ENCODE measurements at places on chromosomes 5 and 9.
A peak's percentile ranks its signal among the peaks of the same experiment; 100 is the strongest.

- H3K27me3 ChIP-seq: no peaks in the 10 kb centered on the region
- no peaks in the 10 kb centered on the region for H3K36me3 ChIP-seq
- no peak overlapping the region for H3K4me3 ChIP-seq
- H3K27ac ChIP-seq: no peak overlapping the region
Observed at GRCh38 chr5:167835146-167835545, 456.3 kb upstream of the WWC1 start.

DNA sequence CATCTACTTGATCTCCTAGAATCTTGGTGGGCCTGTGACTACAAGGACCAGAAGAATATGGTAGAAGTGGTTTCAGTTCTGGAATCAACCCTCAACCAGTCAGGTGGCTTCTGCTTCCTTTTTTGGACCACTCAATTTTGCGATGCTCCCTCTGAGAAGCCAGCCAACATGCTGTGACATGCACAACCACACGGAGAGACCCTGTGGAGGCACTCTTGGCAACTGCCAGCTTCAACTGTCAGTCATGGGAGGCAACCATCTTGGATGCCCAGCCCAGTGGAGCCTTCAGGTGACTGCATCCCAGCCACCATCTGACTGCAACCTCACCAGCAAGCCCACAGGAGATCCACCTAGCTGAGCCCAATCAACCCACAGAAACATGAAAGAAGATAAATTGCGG is 137.3 kb downstream of the FAM114A2 start:
- H3K27me3 ChIP-seq: no peaks in the 10 kb centered on the region
- no peak for DNase-seq
- H3K36me3 ChIP-seq: no peaks in the 10 kb centered on the region
- H3K27ac ChIP-seq: no peak overlapping the region

DNA sequence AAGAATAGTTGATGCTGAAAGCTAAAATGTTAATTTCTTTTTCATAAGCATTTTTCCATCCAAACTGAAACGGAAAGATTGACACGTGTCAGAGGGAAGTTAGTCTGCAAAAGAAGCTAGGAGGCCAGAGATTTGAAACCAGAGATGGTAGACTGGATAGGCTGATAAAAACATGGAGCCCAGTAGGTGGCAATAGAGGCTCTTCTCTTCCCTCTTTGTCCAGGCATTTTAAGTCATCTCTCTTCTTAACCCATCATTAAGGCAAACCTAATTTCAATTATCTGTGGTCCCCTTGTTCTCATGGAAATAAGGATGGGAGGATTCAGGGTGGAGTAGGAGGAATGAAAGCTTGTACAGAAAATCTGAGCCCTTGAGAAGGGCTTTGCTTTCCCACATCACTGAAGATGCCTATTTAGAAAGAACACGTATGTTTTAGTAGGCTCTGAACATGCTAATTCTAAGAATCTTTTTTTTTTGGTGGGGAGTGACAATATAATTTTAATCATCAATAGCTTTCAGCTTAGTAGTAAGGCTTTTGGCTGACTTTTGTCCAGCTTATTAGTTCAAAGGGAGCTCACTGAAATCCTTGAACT is 66.6 kb downstream of the ZNF474 start:
- no peaks in the 10 kb centered on the region for H3K36me3 ChIP-seq
- H3K4me1 ChIP-seq: peaks cover 8% of the 10 kb centered on the region
- DNase-seq: peak; percentile 51
- H3K27me3 ChIP-seq: no peaks in the 10 kb centered on the region
- no peak overlapping the region for H3K27ac ChIP-seq

GRCh38 chr9:19230355-19231125 is at the start of gene DENND4C:
TSS of gene DENND4C (plus strand) at chr9:19230693. CDS start at chr9:19276175, 45,482 bp downstream.
- H3K27me3 ChIP-seq: no peaks in the 10 kb centered on the region
- peak within 1 kb of the TSS; percentile 96 for H3K27ac ChIP-seq
- DNase-seq: peak; percentile 89

DNA sequence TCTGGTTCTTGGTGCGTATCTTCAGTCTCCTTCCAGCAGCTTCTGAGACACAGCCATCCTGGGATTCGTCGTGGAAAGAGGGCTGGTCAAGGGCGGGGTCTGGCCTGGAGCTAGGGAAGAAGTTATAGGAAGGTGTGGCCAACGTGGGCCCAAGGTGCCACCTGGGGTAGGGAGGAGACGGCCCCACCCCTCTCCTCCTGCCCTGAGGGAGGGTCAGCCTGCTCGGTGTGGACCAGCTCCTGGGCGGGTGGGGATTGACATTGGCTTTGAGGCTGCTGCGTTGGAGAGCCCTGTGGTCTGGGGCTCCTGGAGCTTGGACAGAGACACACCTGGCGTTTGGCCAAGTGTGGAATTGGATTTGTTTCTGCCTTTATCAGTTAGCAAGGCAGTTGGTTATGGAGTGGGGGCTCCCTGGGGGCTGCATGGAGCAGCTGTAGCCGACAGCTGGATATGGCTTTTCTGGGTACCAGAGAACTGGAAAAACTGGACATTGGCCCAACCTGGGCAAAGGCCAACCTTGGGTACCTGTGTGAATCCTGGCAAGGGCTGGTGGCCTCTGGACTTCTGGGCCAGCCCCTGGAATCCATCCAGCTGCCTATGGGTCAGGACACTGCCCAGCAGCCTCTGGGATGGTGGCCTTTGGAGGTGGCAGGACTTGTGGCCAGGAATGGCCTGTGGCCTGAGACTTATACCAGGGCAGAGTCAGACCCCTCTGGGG is 75.7 kb upstream of the PPP1R26 start:
- no peaks in the 10 kb centered on the region for H3K4me1 ChIP-seq
- H3K27me3 ChIP-seq: no peaks in the 10 kb centered on the region
- no peaks in the 10 kb centered on the region for H3K36me3 ChIP-seq
- peak; percentile 79 for DNase-seq

GRCh38 chr9:131950487-131950886 is 129.2 kb downstream of the MED27 start:
- no peak overlapping the region for H3K4me3 ChIP-seq
- no peaks in the 10 kb centered on the region for H3K27me3 ChIP-seq
- H3K36me3 ChIP-seq: no peaks in the 10 kb centered on the region
- no peaks in the 10 kb centered on the region for H3K4me1 ChIP-seq
- no peak for DNase-seq

- no peak overlapping the region for H3K4me3 ChIP-seq
- H3K36me3 ChIP-seq: no peaks in the 10 kb centered on the region
Observed at GRCh38 chr9:91427873-91428272, 4.2 kb upstream of the NFIL3 start.

DNA sequence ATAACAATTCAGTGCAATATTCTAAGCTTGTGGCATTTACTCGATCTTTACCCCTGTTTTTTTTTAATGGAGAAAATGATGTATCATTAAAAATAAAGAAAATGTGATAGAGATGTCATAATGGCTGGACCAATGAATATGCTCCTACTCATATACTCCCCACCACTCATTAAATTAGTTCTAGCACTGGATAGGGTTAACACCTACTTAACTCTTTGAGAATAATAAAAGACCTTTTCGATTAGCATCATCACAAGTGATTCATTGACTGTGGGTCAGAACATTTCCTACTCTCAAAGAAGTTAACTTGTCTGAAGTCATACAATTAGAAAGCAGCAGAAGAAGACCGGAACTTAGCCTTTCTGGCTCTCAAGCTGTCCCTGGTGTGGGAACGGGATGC is 31.6 kb upstream of the RANBP6 start:
- no peaks in the 10 kb centered on the region for H3K4me1 ChIP-seq
- H3K27me3 ChIP-seq: no peaks in the 10 kb centered on the region
- no peak for DNase-seq
- no peak overlapping the region for H3K27ac ChIP-seq
- H3K36me3 ChIP-seq: no peaks in the 10 kb centered on the region
- H3K4me3 ChIP-seq: no peak overlapping the region

DNA sequence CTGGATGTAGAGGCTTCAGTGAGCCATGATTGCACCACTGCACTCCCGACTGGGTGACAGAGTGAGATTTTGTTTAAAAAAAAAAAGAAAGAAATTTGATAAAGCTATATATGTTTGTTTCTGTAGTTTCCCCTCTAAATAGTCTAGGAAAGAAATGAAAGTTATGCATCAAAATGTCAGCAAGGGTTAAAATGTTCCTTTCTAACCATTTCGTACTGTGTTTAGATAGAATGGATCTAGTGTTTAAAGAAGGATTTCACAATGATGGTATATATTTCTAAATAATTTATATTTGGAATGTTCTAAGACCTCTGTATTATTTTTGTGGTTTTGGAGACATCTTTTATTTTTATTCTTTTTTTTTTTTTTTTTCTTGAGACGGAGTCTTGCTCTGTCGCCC is 22.7 kb downstream of the TEK start:
- DNase-seq: no peak
- no peak overlapping the region for H3K4me3 ChIP-seq
- no peaks in the 10 kb centered on the region for H3K36me3 ChIP-seq
- H3K4me1 ChIP-seq: peaks cover 2% of the 10 kb centered on the region
- no peak overlapping the region for H3K27ac ChIP-seq
- H3K27me3 ChIP-seq: no peaks in the 10 kb centered on the region

DNA sequence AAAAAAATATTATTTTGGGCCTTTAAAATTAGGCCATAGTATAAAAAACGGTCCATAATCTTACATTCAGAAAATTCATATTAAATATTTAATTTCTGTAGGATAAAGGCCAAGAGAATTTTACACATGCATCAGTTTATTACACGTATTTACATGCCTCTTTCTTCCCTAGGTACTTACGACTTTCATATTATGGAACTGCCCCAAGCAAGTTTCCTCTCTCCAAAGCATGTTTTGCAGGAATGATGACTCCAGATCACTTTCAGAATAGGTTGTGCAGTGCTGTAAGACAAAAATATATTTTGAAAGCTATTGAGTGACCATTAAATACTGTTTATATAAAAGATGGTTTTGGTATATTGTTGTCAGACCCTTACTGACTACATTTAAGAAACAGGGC is 61.8 kb downstream of the WDR36 start:
- H3K4me1 ChIP-seq: no peaks in the 10 kb centered on the region
- H3K36me3 ChIP-seq: no peaks in the 10 kb centered on the region
- no peak for DNase-seq

DNA sequence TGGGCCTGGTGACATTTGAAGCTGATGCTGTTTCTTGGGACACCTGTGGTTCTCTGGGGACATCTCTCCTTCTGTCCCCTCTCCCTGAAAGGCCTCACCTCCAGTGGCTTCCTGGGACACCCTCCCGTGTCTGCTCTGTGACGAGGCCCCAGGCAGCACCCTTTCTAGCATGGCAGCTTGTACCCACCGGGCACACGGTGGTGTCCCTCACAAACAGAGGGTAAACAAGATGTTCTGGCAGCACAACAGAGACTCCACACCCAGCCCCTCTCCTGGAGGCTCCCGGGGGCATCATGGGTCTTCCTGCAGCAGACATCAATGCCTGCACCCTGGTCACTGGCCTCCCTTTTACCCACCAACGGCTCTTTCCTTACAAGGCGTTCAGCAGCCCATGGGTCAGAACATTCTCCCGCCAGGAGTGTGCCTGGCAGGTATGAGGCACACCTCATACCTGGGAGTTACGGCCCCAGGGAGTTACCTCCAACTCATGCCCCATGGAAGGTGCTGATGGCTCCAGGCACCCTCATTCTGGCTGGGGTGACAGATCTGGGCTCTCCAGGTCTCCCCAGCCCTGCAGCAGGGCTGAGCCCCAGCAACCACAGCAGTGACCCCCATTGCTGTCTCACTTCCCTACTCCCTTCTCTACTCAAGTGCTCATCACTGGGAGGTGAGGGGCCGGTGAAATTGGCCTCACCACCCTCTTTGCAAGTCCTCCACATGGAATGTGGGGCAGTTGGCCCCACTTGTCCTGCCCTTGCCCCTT is 51.1 kb downstream of the BARX1 start:
- no peaks in the 10 kb centered on the region for H3K27me3 ChIP-seq
- no peak overlapping the region for H3K27ac ChIP-seq
- H3K36me3 ChIP-seq: no peaks in the 10 kb centered on the region
- no peak for DNase-seq
- no peak overlapping the region for H3K4me3 ChIP-seq

DNA sequence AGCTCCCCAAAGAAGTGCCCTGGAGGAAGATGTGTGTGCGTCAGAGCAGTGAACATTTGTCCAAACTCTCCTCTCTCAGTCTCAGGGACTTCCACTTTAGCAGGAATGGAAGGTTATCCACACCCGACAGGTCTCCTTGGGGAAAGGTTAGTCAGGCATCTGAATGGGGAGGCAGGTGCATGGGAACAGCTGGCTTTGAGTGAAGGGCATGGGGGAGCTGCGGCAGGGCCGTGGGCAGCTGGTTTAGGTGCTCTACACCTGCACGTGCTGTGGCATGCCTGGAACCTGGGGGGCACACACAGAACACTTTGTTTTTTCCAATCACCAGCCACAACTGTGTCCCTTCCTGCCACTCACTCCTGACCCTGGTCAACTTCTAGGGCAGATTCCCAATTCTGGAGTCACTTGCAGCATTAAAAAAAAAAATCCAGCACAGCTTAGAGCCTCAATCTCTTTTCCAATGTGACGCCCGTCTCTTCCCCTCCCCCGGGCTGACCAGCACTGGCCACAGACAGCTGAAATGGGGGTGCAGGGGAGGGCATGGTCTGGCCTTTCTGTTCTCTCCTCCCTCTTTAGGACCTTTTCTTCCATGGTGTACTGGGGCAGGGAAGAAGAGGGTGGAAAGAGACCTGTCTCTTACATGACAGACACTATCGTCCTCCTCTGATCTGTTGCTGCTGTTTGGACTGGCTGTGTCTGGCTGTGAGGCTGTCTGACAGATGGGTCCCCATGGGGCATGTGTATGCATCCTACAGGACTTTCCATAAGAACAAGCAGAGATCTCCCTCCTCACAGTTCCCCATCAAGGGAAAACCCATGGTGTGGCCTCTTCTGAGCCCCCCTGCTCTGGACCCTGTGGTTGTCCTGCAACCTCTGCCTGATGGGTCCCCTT is 9.5 kb upstream of the IL3 start:
- no peak overlapping the region for H3K4me3 ChIP-seq
- no peaks in the 10 kb centered on the region for H3K36me3 ChIP-seq
- no peaks in the 10 kb centered on the region for H3K4me1 ChIP-seq
- no peak overlapping the region for H3K27ac ChIP-seq
- no peak for DNase-seq

DNA sequence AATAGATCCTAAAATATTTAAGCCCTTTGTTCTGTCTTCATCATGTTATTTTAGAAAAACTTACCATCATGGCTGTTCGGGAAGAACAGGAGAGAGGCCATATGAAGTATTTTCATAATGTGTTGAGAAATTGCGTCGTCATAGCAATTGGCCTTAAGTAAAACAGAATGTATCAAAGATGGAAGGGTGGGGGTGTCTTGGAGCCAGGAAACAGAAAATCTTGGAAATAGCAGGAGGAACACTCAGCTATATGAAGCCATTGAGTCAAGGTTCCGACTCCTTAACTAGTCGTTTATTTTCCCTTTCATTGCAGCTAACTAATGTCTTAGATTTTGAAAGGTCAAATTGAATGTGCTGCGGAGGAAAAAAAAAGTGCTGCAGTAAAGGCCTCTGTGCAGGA is 1.3 kb downstream of the SPTAN1 start:
- H3K27me3 ChIP-seq: no peaks in the 10 kb centered on the region
- peak overlapping the region; percentile 99 for H3K27ac ChIP-seq
- no peaks in the 10 kb centered on the region for H3K36me3 ChIP-seq
- peak; percentile 89 for DNase-seq
- peaks cover 37% of the 10 kb centered on the region for H3K4me1 ChIP-seq

GRCh38 chr5:23994581-23995370 is 487.4 kb downstream of the PRDM9 start:
- H3K27ac ChIP-seq: no peak overlapping the region
- no peak overlapping the region for H3K4me3 ChIP-seq
- no peaks in the 10 kb centered on the region for H3K27me3 ChIP-seq
- H3K36me3 ChIP-seq: no peaks in the 10 kb centered on the region

Data from lung (tissue), 17 donors.